ENCODE measurements at places on chromosomes 12 and 14.

GRCh38 chr12:100398307-100398706 lies 41.4 kb downstream of the SLC17A8 start:
- no peak for DNase-seq

GRCh38 chr14:92384461-92385133 lies 61.6 kb downstream of the SLC24A4 start:
- DNase-seq: no peak

DNA sequence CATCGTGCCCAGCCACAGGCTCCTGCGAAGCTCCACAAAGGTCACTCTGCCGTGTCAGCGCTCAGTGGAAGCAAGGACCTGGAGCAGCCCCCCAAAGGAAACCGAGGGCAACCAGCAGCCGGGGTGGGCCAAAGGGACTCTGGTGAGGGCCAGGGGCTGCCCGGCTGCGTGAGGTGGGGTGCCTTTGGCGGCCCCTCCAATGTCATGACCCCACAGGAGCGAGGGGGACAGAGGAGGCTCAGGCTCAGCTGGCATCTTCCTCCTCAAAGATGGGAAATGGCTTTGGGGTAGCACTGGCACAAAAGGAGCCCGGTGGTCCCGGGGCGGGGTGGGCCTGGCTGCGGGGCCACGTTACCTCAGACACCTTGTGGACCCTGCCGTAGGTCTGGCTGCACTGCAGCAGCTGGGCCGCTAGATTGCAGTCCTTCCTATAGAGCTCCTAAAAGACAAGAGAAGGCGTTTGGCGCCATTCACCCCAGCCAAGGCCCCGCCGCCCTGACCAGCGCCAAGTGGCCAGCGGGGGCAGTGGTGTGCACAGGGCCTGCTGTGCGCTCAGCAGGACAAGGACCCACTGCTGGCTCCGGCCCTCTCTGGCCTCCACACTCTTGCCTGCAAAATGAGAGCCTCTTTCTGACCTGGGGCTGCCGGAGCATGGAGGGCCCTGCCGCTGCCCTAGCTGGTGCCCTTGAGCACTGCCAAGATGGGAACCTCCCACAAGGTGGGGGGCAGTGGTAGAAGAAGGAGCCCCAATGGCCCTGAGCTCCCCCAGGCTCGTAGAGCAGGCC lies 46.9 kb downstream of the BEGAIN start:
- DNase-seq: no peak

- no peak for DNase-seq
These were observed 73.9 kb upstream of the TBX5 start for GRCh38 chr12:114479831-114480230.

GRCh38 chr14:97359341-97359740 lies 562.2 kb downstream of the VRK1 start:
- no peak for DNase-seq

DNA sequence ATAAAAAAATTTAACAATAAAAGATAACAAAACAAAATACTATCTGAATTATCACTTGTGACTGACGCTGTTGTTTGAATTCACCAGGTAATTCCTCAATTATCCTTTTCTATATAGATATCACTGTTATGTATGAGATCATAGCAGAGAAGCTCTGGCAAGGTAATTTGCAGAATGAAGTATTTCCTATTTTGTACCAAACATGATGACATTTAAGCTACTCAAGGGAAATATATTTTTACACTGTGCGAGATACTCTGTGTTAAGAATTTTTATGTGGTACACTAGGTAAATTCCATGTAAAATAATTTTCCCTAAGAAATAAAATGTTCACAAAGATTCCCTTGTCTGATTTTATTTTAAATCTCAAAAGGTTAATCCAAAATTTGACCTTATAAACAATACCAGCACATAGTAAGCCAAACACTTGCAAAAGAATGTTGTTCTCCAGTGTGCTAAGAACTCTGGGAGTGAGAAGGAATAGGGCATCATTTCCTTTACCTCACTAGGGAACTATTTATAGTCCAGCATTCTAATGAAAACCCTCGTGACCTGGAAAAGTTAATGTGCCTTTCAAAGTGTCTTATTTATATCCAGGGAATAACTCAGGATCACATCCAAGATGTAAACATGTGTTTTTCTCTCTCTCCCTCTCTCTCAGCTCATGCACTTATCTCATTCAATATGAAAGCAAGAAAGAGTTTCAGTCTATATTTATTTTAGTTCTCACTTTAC lies 115.2 kb upstream of the RAP1B start:
- no peak for DNase-seq

- DNase-seq: no peak
These were observed 254.2 kb downstream of the C12orf50 start for GRCh38 chr12:87775051-87775450.

- DNase-seq: no peak
These were observed 34.2 kb upstream of the PYGL start for GRCh38 chr14:50978529-50978871.

GRCh38 chr14:35687335-35687939 lies 121.7 kb downstream of the RALGAPA1 start:
- DNase-seq: no peak

GRCh38 chr14:100538351-100539002 lies 48.7 kb downstream of the BEGAIN start:
- DNase-seq: no peak

- no peak for DNase-seq
These were observed 238.7 kb upstream of the SEL1L start for GRCh38 chr14:81772381-81772780.

DNA sequence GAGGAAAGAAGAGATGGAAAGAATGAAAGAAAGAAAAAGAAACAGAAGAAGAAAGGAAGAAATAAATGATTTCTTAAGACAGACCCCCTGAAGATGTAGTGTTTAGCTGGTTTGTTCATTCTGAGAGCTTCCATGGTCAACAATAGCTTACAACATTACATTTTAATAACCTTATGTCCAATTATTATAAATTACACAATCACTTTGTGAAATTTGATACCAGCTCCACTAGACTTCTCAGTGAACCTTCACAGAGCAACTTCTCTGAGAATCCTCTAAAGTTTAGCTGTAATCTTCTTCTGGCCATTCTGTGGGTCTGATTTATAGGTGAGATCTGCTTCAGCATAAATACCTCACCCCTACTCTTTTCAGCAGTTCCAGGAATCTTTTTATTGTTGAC lies 27.9 kb downstream of the SIX1 start:
- no peak for DNase-seq

- DNase-seq: no peak
These were observed 15.6 kb downstream of the JDP2 start for GRCh38 chr14:75443203-75443969.

DNA sequence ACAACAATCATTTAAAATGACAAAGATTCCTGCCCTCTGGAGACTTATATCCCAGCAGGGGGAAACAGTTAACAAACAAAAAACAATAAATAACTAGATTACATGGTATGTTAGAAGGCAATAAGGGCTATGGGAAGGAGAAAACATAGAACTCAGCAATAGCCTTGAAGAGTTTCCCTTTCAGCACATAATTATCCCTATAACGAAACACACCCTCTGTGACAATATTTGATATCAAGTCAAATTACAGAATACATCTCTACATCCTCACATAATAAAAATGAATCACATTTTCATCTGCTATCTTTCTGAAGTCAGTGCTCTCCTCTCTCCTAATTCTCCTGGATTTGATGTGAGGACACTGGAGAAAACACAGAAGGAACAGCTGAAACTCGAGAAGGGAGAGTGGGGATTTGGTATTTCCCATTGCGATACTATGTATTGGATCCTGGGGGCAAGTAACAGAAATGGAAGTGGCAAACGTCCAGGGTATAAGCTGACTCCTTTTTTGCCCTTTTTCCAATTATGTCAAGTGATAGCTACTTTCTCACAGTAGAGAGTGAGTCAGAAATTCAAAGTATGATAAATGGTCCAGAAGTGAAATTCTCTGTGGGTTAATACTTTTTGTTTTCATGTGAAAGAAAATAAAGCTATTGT lies 9.7 kb upstream of the PTGER2 start:
- DNase-seq: no peak

DNA sequence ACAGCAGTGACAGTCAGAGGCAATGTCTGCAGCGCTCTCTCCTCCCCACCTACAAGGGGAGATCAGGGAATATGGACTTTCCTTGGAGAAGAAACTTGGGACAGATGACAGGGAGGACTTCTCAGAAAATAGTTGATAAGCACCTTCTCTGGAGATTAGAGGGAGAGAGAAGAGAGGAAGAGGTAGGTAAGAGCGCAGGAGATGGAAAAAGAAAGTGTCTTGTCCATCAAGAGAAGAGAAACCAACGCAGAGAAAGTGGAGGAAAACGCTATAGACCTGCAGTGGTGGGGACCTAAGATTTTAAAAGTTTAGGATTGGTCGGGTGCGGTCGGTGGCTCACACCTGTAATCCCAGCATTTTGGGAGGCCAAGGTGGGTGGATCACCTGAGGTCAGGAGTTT lies 15.5 kb upstream of the SMUG1 start:
- DNase-seq: no peak

- DNase-seq: no peak
These were observed 42.5 kb upstream of the BCAT1 start for GRCh38 chr12:24991209-24992049.

DNA sequence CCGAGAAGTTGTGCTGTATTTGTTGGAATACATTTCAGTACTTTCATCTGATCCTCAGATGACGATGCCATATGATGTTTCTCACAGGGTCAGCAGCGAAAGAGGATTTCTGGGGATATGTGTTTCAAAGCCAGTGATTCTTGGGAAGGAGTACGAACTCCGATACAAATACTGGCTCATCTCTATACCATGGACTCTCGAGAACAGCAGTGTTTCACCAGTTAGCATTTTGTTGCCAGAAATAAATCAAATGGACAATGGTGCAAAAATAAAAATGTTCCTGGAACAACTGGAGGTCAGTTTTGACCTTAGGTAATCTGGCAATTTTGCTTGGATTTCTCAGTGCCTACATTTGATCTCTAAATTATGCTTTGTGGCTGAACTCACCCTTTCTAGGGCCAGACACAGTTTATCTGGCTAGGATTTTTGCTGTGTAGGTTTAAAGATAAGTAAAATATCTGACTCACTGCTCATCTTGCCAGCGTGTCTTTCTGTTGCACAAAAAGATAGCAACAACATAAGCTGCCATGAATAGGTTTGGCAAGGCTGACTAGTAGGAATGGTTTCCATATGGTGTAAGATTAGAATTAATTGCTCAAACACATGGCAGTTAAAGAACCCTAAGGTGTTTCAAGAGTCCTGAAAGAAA lies 11.0 kb upstream of the MGP start:
- no peak for DNase-seq

- DNase-seq: no peak
These were observed 51.8 kb upstream of the HIF1A start for GRCh38 chr14:61643555-61643954.

Data from GOT3 (cell line).